Lower leg skin (tissue), 4 donors: ENCODE measurements at places on chromosomes 6 and 20.

- no peak for DNase-seq
Observed at GRCh38 chr6:104207635-104208034, 652.1 kb downstream of the HACE1 start.

GRCh38 chr6:43877463-43878126 lies 107.6 kb downstream of the VEGFA start:
- DNase-seq: no peak

- no peak for DNase-seq
Observed at GRCh38 chr6:44135173-44135758, 7.9 kb downstream of the TMEM63B start.

- DNase-seq: no peak
Observed at GRCh38 chr20:8133310-8133768, 1.3 kb downstream of the PLCB1 start.

GRCh38 chr6:22716721-22717120 lies 147.4 kb downstream of the HDGFL1 start:
- no peak for DNase-seq

DNA sequence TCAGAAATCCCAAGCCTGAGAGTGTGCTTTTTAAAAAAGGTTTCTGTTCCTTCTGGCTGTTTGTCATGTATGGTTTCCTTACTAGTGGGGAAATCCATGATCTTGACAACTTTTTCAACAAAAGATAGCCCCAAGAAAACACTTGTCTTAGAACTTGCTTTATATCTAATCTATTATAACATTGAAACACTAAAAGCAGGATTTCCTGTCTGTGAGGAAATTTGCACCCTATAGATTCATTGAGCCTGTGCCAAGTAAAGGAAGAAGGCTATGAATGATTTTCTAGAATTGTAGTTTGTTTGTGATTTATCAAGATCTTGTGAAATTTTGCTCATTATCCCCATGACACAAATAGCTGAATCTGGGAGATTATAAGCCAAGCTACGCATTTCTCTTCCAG lies 238.6 kb upstream of the RIN2 start:
- DNase-seq: no peak

DNA sequence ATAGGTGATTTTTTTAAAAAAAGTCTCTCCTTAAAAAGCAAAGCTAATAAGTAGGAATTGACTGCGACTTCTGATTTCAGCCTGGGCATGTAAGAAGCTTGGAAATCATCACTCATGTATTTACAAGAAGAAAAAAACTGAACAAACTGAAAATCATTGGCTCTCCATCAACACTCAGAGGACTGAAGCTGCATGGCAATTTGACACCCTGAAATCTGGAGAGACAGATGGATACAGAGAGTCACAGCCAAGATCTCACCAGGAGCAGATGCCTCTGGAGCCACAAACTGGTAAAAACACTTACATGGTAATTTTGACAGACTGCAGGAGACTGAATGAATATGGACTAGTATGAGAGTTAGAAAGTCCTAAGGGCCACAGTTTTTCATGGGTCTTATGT lies 191.2 kb upstream of the TCF21 start:
- DNase-seq: no peak

- no peak for DNase-seq
Observed at GRCh38 chr20:2761885-2762284, 38.5 kb downstream of the CPXM1 start.

DNA sequence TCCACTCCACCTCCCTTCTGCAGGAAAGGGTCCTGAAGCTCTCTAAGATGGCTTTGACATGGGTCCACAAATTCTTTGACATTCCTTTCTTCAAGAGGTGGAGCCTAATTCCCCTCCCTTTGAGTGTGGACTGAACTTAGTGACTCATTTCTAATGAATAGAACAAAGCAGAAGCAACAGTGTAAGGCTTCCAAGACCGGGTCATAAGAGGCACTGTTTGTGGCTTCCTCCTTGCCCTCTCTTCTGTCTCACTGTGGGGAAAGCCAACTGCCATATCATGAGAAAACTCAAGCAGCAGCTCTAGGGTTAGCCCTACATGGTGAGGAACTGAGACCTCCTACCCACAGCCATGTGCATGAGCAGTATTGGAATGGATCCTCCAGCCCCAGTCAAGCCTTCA lies 5.9 kb upstream of the CDK5RAP1 start:
- no peak for DNase-seq

GRCh38 chr6:124887872-124888580 lies 74.2 kb upstream of the RNF217 start:
- no peak for DNase-seq

DNA sequence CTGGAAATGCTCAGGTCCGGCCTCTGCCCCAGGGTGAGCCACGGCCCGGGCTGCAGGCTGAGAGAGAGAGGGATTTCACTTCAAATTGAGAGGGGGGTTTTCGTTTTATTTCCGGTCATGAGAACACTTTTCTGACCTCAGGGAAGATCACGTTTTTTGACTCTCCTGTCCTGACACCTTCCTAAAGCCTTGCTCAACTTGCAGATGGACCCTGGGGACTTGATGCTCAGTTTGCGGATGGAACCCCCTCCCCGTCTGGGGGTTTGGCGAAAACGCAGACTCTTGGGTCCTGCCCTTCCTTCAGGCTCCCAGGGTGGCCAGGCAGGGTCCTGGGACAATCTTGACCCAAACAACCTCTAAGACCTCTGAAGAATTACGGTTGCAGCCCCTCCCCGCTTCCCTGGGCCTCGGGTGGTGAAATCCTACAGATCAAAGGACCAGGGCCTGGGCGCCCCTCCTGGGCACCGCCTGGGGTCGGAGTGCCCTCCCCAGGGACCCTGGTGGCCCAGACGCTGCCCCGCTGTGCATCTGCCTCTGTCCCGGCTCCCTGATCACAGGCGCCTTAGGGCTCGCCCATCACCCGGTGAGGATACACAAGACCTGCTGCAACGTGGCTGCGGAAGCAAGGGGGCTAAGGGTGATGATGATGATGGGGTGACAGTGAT lies 148.2 kb downstream of the ERMARD start:
- peak; percentile 72 for DNase-seq

DNA sequence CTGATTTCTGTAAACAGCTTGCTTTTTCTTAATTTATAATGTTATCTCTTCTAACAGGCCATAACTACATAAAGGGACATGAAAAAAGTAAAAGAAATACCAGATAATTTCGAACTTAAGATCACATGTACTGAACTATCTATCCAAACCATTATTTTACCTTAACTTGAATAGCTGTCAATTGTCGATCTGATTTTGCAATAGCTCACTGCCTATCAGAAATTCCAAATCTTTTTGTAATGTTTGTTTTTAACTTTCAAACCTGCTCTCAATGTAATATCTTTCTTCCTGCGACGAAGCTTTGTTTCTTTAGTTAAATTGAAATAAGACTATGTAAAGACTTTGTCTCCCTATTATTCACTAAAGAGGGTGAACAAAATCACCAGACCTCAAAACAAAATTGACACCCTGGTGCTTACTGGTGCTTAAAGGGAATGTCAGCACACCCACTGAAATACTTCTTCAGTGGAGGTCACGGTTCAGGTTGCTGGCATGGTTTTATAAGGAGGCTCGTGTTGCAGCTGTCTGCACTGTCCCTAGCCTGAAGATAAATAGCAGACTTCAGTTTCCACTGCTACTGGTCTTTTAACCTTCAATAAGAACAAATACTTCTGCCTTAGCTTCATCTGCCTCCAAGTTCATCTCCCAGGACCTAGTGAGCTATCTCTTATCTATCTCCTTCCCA lies 117.5 kb upstream of the QKI start:
- DNase-seq: no peak

- DNase-seq: no peak
Observed at GRCh38 chr6:149094934-149095351, 222.6 kb upstream of the TAB2 start.

GRCh38 chr20:54454982-54455381 lies 20.4 kb upstream of the DOK5 start:
- DNase-seq: no peak

GRCh38 chr6:21144928-21145327 lies 448.6 kb upstream of the SOX4 start:
- no peak for DNase-seq

GRCh38 chr6:45599053-45599452 lies 221.3 kb upstream of the SUPT3H start:
- DNase-seq: no peak

GRCh38 chr20:43766385-43766784 lies 39.6 kb upstream of the GTSF1L start:
- DNase-seq: no peak

GRCh38 chr6:37256692-37257319 lies 766 bp upstream of the TBC1D22B start:
- no peak for DNase-seq

- no peak for DNase-seq
Observed at GRCh38 chr20:3869839-3870634, 19.1 kb upstream of the PANK2 start.

DNA sequence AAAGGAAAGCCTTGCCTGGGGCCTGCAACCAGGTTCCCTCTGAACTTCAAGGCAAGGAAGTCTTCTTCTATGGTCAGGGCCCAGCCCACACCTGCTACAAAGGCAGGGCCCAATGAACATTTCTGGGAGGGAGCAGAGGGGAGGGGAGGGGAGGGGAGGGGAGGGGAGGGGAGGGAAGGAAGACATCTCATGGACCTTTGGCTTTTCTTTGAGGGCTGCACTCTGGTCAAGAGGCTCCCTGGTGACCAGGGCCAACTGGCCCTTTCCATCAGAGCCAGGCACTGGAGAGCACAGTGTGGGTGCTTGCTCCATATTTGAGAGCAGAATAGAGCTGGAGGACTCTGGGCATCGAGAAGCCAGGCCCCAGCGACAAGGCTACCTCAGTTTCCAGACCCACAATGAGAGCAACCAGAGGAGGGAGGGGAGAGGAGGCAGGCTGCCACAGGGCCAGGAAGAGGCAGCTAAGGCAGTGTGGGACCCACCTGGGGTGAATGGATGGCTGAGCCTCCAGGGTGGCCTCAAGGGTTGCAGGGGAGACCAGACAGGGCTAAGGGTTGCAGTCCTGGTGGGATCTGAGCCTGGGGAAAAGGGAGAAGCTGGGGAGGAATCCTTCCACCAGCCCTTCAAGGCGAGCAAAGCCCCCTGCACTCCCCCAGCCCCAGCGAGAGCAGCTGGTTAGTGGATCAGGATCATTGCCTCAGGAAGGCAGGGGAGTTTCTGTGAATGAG lies 84.8 kb downstream of the MRPL14 start:
- DNase-seq: no peak

- DNase-seq: no peak
Observed at GRCh38 chr6:105015482-105015881, 58.6 kb downstream of the LIN28B start.

DNA sequence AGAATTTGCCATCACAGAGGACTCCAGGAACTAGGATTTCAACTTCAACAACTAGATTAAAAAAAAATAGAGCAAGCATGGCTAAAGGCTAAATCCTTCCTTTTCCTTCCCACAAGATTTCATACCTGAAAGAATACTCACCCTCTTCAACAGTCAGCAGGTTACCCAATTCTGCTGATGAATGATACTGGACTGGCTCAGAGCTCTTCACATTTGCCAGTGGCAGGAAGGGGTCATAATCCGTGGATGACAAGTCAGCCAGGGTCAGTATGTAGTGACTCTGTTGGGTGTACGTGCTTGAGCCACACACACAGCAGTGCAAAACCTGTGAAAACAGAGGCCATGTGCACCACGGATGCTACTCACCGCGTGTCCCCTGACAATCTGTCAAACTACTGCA lies 152.9 kb downstream of the INSM1 start:
- DNase-seq: no peak

DNA sequence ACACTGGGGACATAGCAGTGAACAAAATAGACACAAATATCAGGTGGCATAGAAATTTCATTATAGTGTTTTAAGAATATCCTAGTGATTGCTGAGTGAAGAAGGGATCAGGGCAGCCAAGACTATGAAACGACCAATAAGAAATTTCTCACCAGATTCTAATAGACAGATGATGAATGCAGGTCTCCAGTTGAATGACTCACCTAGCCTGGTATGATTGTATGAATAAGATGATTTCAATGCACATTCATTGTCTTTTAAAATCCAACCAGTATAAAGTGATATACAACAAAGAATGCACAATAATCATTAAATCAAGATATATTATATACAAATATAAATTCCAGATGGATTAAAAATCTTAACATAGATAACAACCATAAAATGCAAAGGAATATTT lies 124.5 kb upstream of the TENT5A start:
- no peak for DNase-seq

GRCh38 chr6:111276335-111276734 lies 189.0 kb downstream of the SLC16A10 start:
- no peak for DNase-seq

DNA sequence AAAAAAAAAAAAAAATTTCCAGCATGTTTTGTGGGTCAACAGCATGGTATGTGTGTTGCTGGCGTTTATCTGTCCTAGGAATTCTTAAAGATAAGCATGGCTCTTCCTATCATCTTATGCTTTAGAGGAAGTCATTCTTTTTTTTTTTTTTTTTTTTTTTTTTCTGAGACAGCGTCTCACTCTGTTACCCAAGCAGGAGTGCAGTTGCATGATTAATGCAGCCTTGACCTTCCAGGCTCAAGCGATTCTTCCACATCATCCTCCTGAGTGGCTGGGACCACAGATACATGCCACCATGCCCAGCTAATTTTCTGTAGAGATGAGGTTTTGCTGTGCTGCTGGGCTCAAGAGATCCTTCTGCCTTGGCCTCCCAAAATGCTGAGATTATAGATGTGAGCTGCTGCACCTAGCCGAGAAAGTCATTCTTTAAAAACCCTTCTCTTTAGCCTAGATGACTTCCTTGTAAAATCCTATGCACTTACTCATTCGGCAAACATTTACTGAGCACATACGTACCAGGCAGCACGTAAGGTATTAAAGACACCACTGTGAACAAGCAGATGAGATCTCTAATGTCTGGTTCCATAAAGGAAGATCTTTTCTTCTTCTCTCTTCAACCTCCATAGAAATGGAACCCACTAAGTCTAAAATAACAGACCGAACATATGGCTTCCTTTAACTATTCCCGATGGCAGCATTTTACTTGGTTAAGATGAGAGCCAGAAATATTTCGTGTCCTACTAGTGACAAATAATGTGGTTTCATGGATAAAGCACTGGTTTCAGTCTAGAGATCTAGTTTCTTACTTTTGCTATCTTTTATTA lies 122.4 kb downstream of the RIN2 start:
- no peak for DNase-seq

DNA sequence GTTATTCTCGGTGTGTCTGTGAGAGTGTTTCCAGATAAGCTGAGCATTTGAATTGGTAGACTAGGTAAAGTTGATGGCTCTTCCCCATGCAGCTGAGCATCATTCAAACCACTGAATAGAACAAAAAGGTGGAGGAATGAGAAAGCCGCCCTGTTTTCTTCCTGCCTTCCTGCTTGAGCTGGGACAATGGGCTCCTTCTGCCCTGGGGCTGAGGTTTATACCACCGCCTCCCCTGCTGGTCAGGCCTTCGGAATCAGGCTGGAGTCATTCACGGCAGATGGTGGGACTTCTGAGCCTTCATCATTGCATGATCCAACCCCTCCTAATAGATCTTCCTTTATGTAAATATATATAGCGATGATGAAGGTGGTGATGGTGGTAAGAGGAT lies 124.9 kb downstream of the ANKRD60 start:
- DNase-seq: peak; percentile 21

DNA sequence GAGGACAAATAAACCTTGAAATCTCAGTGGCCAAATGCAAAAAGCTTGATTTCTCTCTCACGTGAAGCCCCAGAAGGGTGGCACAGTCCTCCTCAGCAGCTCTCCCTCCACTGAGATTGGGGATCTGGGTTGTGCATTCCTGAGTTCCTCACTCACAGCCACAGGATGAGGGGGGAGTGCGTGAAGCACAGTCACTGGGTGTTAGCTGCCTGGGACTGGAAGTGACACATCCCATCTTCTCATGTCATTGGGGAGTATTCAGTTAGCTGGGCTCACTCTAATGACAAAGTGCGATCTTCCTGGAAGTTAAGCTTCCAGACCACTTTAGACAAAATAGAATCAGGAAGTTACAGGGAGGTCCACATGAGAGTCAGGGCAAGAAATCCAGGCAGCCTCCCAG lies 192.2 kb upstream of the LRFN2 start:
- no peak for DNase-seq
